ENCODE measurements at places on chromosomes 6 and 20.

GRCh38 chr6:41535766-41536165 is 10.4 kb upstream of the FOXP4 start:
- DNase-seq = no peak

DNA sequence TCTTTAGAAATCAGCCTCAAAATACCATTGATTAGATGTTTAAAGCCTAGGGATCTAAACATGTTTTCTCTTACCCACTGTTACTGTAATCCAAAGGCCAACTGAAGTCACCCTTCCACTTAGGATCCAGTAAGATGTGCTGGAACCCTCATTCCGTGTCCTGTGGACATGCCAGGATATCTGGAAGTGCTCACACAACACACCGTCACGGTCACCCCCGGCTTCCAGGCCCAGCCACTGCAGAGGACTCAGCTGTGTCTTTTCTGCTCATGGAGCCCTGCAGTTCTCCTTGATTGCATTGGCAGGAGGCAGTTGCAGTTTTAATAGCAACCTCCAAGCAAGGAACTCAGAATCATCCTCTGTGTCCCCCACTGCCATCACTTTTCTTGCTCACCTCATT is 93.3 kb downstream of the CAP2 start:
- DNase-seq = no peak

DNA sequence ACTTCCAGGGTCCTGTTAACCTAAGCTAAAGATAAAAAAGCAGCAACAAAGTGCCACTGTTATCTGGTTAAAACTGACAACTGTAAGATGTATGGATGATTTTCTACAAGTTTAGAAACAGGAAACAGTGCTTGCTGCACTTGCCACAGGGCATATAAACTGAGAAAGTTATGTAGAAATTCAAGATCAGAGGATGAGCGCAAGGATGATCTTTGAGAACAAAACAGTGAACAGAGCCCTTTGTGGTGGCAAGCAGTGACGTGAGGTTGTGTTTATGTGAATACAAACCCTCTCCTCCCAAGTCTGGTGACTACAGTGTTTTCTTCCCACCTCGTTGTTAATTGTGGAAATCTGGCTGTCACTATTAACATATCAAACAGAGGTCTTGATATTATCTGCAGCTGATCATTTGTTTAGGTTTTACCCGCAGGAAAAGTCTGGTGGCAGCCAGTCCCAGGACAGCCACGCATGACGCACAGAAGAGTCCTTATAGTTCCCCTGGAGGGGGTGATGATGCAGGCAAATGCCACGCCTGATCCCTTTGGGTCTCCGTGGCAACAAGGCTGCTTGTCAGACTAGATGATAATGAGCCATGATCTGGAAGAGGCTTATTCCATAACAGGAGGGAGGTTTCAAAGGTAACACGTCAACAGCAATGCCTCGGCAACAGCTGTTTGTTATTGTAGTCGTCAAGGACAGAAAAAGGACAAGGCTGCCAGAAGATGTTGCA is 43.1 kb upstream of the TNFAIP3 start:
- peak; percentile 99 for DNase-seq

DNA sequence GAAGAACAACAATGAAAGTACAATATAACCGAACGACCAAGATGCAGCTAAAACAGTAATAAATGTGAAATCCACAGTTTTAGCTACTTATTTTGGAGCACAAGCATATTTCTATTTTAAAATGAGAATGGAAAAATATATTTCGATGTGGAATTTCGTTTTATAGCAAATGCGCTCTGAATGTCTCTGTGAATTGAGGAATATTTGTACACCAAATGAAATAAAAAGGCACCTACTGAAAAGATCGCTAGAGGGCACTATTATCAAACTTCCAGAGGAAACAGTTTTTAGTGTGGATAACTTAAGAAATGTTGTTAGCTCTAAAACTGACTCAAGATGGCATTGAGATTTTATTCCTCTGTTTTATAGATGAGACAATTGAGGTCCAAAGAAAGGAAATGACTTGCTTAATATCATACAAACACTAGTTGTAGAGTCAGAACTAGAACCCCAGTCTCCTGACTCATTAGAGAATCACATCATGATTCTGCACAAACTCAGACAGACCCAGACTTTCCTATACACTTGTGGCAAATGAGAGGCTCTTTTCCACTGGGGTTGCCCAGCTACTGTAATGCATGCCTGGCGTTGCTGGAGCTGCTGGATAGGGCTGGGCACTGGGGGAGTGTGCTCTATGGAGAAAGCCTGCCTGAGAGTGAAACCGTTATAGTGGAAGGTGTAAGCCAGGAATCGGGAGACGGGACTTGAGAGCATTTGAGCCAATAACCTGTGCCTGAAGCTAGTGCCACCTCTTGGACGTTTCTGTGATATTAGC is 51.9 kb downstream of the GCLC start:
- peak; percentile 39 for DNase-seq

GRCh38 chr20:1338096-1338495 is 9.2 kb upstream of the SDCBP2 start:
- no peak for DNase-seq

GRCh38 chr20:62924442-62925075 is 1.7 kb downstream of the DIDO1 start:
- no peak for DNase-seq

DNA sequence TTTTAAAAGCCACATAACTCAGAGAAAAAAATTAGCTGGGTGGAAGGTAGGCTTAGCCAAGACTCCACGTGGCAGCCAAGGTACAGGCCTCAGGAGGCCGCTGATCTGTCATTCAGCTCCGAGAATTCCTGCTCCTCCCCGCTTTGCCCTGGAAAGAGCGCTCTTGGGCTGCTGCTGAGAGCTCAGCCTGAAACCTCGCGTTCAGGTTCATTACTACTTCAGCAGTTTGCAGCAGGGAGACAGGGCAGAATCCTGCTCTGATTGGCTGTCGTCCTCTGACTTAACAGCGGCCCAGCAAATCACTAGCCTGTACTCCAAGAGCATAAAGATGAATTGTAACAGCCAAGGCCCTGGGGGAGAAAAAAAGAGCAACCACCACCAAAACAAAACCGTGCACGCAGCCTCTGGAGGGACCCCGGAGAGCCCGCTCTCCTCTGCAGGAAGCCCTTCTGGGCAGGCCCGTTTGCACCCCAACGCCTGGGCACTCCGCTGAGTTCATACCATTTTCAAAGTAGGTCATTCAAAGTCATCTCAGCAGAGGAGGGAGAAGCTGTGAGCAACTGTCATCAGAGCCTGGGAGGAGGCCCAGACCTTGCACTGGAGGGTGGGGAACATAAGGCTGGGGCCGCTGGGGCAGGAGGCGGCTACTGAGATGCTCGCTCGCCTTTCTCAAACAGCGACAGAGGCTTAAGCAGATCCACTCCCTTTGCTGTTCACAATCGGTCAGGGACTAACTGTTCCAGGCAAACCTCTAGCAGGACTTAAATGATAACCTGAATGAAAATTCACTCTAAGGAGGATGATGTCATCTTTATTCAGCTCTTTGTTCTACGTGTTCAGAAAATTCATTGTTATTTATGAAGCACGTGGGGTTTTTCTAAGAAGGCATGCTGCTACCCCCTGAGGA is 42.3 kb upstream of the ATXN1 start:
- DNase-seq = no peak

GRCh38 chr6:69917834-69918233 is 51.5 kb downstream of the COL19A1 start:
- no peak for DNase-seq

GRCh38 chr6:38127284-38127683 is 307.8 kb downstream of the ZFAND3 start:
- DNase-seq = no peak

- DNase-seq = no peak
Measured at GRCh38 chr6:129046526-129046925, 163.6 kb downstream of the LAMA2 start.

- no peak for DNase-seq
Measured at GRCh38 chr6:113513086-113513485, 344.1 kb upstream of the MARCKS start.

DNA sequence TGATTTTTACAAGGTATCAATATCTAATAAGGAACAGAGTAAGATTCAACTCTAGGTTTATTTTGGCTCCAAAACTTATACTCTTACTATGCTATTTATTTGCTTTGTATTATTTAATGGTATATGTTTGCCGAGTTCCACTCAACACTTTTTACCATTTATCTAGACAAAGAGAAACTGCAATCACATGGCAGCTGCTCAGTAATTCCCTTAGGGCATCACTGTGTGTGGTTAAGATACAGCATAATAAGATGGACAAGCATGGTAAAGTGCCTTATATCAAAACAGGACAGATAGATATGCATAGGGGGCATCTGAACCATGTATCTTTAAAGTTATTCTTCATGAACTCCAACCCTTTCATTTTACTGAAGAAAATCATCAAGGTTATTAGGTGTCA is 483.0 kb upstream of the ID4 start:
- no peak for DNase-seq

GRCh38 chr6:137871291-137871690 is 4.2 kb downstream of the TNFAIP3 start:
- peak; percentile 42 for DNase-seq

All from central memory CD4-positive, alpha-beta T cell (primary cell).